ENCODE measurements at places on chromosomes 3 and 15. TPM values are rescaled to one million over a fixed set of nuclear protein-coding genes. Genes with fewer than 3 reads are reported as not detected.

EMC7 gene
- total RNA-seq: 65.2 TPM

SLC51B gene
- total RNA-seq: not detected

GOLGA8R gene
- 0.88 TPM for total RNA-seq

TMCO5A gene
- total RNA-seq: not detected

CEP63 gene
- 37.9 TPM for total RNA-seq

CASR gene
- total RNA-seq: not detected

AP3B2 gene
- 0.13 TPM for total RNA-seq

NFKBIZ gene
- 11.0 TPM for total RNA-seq

ECE2 gene
- not detected for total RNA-seq

MFGE8 gene
- total RNA-seq: 771 TPM

CTNNB1 gene
- 128 TPM for total RNA-seq

COLQ gene
- total RNA-seq: 4.6 TPM

CTXN2 gene
- total RNA-seq: not detected

BLM gene
- total RNA-seq: 2.4 TPM

CCDC13 gene
- total RNA-seq: 0.64 TPM

GP9 gene
- total RNA-seq: not detected

PPM1L gene
- total RNA-seq: 66.0 TPM

MYEF2 gene
- total RNA-seq: 0.66 TPM

Data from psoas muscle (tissue), 8 donors.